ENCODE measurements at places on chromosomes 2 and 18. TPM values are rescaled to one million over a fixed set of nuclear protein-coding genes. Genes with fewer than 3 reads are reported as not detected.

GRCh38 chr2:57878171-57878865 is 168.3 kb upstream of the VRK2 start:
- DNase-seq = no peak

The CDCA7 gene
- total RNA-seq = 79.4 TPM

The BMPR2 gene
- 8.3 TPM for total RNA-seq

DNA sequence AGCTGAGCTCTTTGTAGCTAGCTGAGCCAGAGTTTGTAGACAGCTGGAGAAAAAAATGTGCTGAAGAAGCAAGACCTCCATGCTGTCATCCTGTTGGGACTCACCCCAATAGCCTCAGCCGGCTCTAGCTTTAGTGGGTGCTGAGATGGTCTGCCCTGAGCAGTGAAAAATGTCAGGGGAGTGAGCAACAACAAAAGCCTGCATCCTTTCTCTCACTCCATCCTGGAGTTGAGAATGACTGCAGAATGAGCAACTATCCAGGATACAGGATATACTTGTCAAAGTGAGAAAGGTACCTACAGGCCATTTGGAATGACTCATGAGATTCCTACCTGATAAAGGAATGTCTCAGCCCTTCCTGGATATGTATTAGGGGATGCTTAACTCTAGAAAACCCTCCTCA is 146.1 kb upstream of the DLX2 start:
- DNase-seq = no peak

The BOD1L2 gene
- total RNA-seq = not detected

Measured in activated naive CD8-positive, alpha-beta T cell treated with anti-CD3 and anti-CD28 coated beads for 36 hours (primary cell).